ENCODE measurements at places on chromosomes 6 and 20. TPM values are rescaled to one million over a fixed set of nuclear protein-coding genes. Genes with fewer than 3 reads are reported as not detected.

The HCRTR2 gene
- not detected for total RNA-seq

The TAAR8 gene
- not detected for total RNA-seq

The SLC17A4 gene
- not detected for total RNA-seq

The C6orf132 gene
- 2.2 TPM for total RNA-seq

The TDRD6 gene
- total RNA-seq, result 0.30 TPM

The C20orf141 gene
- total RNA-seq, result not detected

The SAPCD1 gene
- 0.47 TPM for total RNA-seq

The DUSP22 gene
- 50.4 TPM for total RNA-seq

All from left ventricle myocardium superior (tissue), 1 donor.